ENCODE measurements at places on chromosomes 6 and 20. TPM values are rescaled to one million over a fixed set of nuclear protein-coding genes. Genes with fewer than 3 reads are reported as not detected.

Gene RTEL1
- 11.0 TPM for polyA plus RNA-seq

Gene ADNP
- polyA plus RNA-seq = 49.9 TPM

Gene CGA
- 0.72 TPM for polyA plus RNA-seq

Gene LCA5
- polyA plus RNA-seq = 3.8 TPM

Gene SFTA2
- not detected for polyA plus RNA-seq

Gene SOX4
- polyA plus RNA-seq = 34.2 TPM

Gene TBPL1
- 18.8 TPM for polyA plus RNA-seq

Gene ZBTB46
- 18.1 TPM for polyA plus RNA-seq

Gene TCF21
- polyA plus RNA-seq = not detected

Gene LKAAEAR1
- 0.18 TPM for polyA plus RNA-seq

Gene DYNLT2
- polyA plus RNA-seq = 2.9 TPM

Gene ERGIC3
- polyA plus RNA-seq = 213 TPM

Gene BPIFB2
- not detected for polyA plus RNA-seq

Gene RCAN2
- polyA plus RNA-seq = 4.7 TPM

Gene DTD1
- polyA plus RNA-seq = 16.3 TPM

Gene TMEM170B
- 6.1 TPM for polyA plus RNA-seq

Gene NMBR
- polyA plus RNA-seq = 0.13 TPM

Gene SPTLC3
- polyA plus RNA-seq = 2.0 TPM

Gene PSORS1C2
- polyA plus RNA-seq = not detected

Gene DEFB132
- not detected for polyA plus RNA-seq

Gene ZNF334
- polyA plus RNA-seq = 11.2 TPM

Gene ID1
- 16.6 TPM for polyA plus RNA-seq

Gene VGLL2
- polyA plus RNA-seq = 93.8 TPM

Gene TRIM31
- not detected for polyA plus RNA-seq

Gene GLP1R
- not detected for polyA plus RNA-seq

Gene CCM2L
- polyA plus RNA-seq = 5.4 TPM

Gene SLC22A2
- not detected for polyA plus RNA-seq

Gene ASIP
- 0.63 TPM for polyA plus RNA-seq

Gene ADGRB3
- 0.76 TPM for polyA plus RNA-seq

Gene KCNQ2
- 3.5 TPM for polyA plus RNA-seq

Gene THBS2
- polyA plus RNA-seq = 33.9 TPM

Gene IL20RA
- polyA plus RNA-seq = 30.6 TPM

Gene PBOV1
- not detected for polyA plus RNA-seq

Gene C20orf202
- 0.39 TPM for polyA plus RNA-seq

Gene KIF25
- 0.73 TPM for polyA plus RNA-seq

Gene RAB44
- polyA plus RNA-seq = 0.05 TPM

Gene TXLNB
- 137 TPM for polyA plus RNA-seq

Gene CD109
- 12.7 TPM for polyA plus RNA-seq

Gene ARHGAP18
- 14.1 TPM for polyA plus RNA-seq

Gene ZSCAN23
- 6.8 TPM for polyA plus RNA-seq

Gene PPP1R3G
- 1.5 TPM for polyA plus RNA-seq

All from forelimb muscle (tissue), 1 donor.